Activated CD4-positive, CD25-positive, alpha-beta regulatory T cell (primary cell): ENCODE measurements at places on chromosomes 3 and 15.

DNA sequence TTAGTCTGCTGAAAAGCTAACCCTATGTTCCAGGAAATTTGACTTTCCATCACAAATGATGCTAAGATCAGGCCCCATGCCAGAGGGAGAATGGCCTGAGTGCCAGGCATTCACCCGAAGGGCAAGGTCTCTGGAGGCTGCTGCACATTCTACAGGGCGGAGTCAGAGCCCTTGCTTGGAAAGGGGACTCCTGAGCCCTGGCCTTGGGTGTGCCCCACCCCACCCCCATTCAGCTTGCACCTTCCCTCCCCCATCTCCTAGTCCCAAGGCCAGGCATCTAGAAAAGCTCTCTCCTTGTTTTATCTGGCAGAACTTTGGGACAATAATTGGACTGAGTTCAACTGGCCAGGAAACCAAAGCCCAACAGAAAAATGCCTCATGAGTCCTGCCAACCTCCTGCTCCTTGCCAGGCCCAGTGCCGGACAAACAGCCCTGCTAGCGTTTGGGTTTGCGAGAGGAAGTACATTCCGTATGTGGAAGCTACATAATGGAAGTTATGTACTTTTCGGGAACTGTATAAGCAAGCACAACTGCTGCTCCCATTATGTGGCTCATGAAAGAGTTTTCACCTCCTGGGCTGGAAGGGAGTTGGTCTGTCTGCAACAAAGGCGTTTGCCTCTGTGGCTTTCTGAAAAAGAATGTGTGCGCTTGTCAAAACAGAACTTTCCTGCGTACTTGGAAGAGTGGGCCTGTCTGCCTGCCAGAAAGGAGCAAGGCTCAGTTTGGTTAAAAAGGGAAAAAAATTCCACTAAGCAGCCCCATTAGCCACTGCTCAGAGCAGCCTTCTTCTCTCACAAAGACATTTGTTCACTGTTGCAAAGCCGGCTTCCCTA is 321.5 kb upstream of the CTNNB1 start:
- DNase-seq, result no peak

DNA sequence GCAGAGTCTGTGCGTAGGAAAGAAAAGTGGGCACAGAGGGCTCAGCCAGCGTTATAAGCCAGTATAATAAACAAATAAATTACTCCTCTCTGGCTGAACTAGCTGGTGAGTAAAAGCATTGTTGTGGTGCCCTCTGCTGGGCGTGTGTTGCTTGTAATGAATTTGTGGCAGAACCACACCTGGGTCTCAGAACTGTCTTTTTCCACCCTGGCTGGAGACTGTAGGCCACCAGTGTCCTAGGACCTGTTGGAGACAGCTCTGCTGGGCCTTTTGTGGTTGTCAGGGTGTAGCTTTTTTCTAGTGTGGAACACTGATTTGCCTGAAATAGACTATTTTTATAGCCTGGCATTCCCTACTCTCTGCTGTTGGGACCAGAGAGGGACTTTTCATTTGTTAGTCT is 130.5 kb upstream of the EIF1B start:
- DNase-seq, result peak; percentile 3

DNA sequence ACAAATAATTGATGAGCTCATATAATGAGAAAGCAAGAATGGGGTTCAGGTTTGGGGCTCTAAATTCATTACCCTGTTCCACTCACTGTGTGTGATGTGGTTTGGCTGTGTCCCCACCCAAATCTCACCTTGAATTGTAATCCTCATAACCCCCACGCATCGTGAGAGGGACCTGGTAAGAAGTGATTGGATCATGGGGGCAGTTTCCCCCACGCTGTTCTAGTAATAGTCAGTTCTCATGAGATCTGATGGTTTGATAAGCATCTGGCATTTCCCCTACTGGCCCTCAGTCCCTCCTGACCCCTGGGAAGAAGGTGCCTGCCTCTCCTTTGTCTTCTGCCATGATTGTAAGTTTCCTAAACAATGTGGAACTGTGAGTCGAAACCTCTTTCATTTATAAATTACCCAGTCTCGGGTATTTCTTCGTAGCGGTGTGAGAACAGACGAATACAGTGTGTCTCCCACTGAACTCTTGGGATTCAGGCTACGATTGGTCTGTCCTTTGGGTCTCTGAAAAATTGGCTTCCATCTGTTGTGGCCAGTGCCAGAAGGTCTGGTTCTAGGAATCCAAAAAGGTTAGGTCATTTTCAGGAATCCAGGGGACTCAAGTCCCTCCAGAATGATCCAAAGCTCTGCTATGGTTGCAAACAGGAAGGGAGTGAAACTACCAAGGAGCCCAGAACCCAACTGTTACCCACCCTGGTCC is 87.7 kb downstream of the XXYLT1 start:
- no peak for DNase-seq

DNA sequence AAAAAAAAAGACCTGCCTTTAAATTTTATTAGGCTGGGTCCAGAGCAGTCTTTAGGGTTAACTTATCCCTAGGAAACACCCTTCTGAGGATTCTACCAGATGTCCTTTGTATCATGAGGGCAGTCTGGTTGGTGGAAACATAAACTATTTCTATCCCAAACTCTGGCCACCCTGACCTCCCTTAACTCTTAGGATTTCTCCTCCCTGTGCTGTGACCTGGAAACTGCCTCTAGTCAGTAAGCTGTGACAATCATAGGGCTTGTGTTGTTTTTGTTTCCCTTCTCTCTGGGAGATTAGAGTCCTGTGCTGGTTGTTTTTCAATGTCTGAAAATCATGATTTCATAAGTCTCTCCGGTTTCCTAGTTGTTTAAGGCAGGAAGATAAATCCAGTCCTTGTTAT is 78.1 kb downstream of the TNFAIP8L3 start:
- DNase-seq, result no peak

DNA sequence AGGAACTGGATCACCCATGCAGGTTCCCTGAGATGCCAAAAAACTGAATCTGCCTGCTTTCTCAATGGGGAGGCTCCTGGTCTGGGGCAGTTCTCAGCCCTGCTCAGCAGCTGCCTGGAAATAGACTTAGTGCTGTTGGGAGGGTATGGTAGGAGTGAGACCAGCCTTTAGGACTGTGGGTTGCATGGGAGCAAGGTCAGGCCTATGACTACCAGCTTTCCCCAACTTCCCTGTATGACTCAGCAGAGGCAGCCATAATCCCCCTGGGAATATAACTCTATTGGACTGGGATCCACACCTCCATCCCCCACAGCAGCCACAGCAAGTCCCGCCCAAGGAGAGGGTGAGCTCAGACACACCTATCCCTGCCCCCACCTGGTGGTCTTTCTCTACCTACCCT is 87.0 kb downstream of the CFAP44 start:
- no peak for DNase-seq

DNA sequence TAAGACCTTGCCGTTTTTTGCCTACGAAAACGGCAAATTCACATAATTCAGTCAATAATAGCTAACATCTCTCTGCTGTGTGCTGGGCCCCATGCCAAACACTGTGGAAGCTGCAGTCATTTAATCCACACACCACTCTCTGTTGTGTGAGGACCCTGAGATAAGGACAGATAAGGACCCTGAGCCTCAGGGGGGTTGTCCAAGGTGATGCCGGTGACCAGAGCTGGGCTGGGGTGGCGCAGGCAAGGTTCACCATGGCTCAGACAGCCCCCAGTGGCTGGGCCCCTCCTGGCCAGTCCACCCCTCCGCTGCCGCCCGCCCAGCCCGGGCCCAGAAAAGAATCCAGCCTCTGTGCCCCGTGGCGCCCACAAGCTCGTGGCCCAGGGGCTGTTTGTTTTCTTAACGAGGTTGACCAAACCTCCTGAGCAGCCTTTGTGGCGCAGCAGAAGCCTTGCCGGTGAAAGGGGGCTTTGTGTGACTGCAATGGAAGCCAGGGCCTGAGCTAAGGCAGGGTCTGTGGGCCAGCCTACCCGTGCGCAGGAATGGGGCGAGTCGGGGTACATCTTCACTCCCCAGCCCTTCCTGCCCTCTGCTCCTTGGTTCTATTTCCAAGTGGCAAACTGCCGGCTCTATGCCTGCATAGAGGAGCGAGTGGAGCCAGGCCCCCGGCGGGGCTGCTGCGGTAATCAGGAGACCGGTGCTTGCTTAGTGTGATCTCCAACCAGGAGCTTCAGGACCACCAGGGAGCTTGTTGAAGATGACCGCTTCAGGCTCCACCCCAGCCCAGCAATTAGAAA is 4.4 kb upstream of the SNX22 start:
- DNase-seq, result no peak

GRCh38 chr15:94105760-94106159 is 125.6 kb upstream of the MCTP2 start:
- DNase-seq, result no peak

- no peak for DNase-seq
Measured at GRCh38 chr15:60552224-60552623, 73.3 kb upstream of the ICE2 start.

DNA sequence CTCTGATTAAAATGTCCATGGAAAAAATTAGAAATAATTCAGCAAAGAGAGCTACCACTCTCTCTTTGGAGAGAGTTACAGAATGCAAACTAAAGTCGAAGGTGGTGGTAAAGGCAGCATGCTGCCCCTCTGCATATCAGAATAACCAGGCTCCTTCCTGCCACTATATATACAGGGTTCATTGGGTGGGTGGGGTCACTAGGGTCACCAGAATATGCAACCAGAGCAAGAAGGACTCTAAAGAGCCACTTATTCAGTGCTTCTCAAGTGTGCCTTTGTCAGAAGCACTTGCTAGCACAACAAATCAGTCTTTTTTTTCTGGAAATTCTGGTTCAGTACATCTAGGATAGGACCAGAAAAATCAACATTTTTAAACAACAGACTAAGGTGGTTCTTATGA is 70.0 kb downstream of the MTHFS start:
- DNase-seq, result no peak

GRCh38 chr3:129985113-129985512 is 10.6 kb downstream of the TRH start:
- no peak for DNase-seq

DNA sequence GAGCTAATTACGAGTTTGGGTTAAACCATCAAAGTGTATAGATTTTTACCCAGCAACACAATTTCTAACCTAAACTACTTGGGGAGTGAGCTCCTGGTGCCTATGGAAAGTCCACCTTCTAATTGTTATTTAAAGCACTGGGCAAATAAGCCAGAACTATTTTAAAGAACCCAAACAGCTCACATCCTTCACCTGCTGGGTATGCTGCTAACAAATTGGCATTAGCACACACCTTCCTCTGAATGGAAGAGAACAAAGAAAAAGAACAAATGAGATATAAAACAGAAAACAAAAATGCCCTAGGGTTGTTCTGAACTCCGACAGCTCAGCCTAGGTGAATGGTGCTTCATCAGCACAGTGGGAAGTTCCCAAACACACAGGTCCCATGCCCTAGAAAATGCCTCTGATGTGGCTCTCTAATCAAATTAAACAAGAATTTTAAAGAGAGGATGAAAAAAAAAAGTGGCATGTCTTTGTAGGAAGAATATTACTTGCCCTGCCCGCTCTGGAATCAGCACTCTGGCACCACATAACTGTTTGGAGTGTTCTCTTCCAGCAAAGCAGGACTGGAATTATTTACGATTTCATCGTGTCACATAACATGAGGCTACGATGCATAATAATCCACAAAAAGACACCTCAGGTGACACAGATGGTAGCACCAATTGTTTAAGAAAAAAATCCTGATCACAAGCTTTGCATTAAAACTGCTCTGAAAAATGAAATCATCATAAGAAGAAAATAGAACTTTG is 334.4 kb downstream of the GBE1 start:
- no peak for DNase-seq

DNA sequence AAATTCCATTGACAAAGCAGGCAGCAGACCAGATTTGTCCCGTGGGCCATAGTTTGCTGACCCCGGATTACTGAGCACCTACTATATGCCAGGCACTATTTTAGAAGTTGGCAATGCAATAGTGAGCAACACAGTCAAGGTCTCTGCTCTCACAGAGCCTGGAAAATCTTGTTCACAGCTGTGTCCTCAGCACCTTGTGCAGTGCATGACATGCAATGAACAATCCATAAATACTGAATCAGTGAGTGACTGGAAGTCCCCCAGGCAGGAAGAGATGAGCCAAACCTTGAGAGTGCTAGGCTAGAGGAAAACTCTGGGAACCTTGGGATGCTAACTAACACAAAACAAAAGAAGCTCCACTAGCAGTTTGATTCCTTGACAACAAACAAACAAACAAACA is 14.4 kb downstream of the TM4SF1 start:
- DNase-seq, result no peak

- no peak for DNase-seq
Measured at GRCh38 chr15:55494931-55495330, 13.1 kb downstream of the DNAAF4 start.

DNA sequence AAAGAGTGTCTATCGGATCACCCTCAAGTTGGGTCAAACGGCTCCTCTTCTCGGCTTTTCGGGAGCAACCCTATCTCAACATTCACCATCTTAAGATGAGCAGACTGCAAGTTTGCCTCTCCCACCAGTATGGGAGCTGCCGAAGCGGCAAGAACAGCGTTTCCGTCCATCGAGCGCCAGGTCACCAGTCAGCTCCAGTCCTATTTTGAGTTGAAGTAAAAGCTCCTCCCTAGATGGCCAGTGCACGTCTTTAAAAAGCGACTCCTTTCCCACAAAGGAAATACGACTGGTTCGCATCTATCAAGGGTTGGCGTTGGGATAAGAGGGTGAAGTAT is 369 bp upstream of the U2SURP start:
- peak; percentile 55 for DNase-seq

DNA sequence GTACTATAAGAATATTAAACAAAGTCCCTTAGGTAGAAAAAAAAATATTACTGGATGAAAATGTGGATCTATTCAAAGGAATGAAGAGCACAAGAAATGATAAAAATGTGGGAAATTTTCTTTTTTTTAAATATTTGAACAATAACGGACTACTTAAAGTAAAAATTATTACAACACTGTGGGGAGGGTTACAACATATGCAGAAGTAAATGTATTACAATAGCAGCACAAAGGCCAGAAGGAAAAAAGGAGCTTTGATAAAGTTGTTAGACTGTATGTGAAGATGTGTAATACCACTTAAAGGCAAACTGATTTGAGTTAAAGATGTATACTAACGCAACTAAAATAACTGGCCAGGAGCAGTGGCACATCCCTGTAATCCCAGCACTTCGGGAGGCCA is 427.1 kb downstream of the SHQ1 start:
- DNase-seq, result no peak

- DNase-seq, result no peak
Measured at GRCh38 chr3:182259579-182259978, 533.7 kb upstream of the ATP11B start.

DNA sequence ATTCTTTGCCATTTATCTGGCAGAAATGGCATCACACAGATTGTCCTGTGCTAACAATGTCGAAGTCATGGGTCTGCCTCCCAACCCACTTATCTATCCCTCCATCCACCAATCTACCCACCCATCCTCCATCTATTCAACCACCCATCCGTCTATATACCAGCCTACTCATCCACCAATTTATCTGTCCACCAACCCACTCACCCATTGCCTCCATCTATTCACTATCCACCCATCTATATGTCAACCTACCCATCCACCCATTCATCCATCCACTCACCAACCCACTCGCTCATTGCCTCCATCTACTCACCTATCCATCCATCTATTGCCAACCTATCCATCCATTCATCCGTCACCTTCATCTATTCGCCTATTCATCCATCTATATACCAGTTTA is 521.2 kb downstream of the SHQ1 start:
- no peak for DNase-seq

- no peak for DNase-seq
Measured at GRCh38 chr15:93146196-93146595, 57.2 kb upstream of the RGMA start.
